ENCODE measurements at places on chromosomes 7 and 10.

DNA sequence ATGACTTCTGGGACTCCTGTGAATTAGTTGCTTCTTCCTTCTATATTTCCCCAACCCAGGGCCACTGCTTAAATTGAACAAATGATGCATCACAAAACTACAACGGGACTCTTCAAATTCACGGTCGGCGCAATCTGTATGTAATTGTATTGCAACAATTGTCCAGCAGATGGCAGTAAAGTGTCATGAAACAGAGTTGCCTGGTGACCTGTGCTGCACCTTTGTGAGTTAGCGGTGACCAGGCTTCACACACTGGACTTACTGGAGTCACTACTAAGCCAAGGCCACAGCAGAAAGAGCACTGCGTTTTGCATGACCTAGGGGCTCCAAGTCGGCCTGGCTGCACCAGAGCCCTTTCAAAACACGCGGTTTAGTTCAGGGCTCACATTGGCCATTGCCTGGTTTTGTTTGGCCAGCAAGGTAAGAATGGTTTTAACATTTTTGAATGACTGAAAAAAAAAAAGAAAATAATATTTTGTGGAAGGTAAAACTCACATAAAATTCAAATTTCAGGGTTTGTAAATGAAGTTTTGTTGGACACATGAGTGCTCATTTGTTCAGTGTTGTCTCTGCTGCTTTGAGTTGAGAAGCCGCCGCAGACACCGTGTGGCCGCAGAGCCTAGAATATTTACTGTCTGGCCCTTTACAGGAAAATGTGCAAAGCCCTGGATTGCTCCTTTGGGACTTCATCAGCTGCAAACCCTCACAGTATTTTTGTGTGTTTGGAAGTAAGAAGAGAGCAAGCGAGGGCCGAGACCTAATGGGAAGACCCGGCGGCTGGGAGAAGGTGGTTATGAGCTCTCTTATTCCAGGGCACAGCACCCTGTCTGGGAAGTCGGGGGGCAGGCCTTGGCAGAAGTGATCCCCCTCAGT lies 23.2 kb upstream of the ZNF32 start:
- DNase-seq: peak; percentile 79

DNA sequence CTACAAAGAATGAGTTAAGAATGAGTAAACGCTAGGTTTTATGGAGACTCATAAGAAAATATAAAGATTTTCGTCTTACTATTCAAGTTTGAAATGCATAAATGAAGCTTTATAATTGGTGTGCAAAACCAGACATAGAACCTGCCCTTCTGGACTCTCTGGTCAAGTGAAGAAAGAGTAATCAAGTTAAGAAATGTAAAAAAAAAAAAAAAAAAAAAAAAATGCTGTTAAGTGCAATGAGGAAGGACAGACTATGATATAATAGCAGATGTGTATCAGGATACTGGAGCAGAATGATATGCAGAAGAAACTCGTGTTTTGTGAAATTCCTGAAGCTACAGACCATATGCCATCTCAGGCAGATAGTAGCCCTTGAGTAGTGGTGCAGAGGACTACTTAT lies 5.6 kb downstream of the PCGF5 start:
- no peak for DNase-seq

- DNase-seq: no peak
These were observed 124.4 kb downstream of the KCNMA1 start for GRCh38 chr10:77513220-77513619.

DNA sequence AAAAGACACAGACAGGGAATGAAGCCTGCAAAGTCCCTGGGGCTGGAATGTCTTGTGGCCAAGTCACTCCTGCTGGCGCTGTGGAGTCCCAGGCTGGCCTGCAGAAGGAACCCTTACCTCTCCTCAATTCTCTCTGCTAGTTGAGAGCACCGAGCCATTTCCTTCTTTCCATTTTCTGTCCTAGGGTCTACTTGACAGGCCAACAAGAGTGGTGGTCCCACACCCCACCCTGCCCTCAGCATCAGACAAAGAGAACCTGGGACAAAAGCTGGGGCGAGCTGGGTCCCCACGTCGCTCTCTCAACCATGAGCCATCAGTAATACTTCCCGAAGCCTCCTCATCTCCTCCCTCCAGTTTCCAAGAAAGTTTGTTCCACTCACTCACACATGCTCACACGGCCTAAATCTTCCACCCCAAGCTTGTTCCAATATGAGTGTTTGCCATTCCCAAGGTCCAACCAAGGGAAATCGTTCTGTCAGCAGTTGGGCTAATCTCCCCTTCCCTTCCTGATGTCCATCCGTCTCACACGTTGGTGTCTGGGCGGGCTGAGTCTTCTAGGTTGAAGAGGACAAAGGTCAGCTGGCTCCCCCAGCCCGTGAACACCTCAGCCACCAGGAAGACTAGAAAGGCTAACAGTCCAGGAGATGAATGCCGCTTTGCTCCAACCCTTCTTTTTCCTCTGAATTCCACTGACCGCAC lies 44.3 kb downstream of the CLEC2L start:
- DNase-seq: no peak

DNA sequence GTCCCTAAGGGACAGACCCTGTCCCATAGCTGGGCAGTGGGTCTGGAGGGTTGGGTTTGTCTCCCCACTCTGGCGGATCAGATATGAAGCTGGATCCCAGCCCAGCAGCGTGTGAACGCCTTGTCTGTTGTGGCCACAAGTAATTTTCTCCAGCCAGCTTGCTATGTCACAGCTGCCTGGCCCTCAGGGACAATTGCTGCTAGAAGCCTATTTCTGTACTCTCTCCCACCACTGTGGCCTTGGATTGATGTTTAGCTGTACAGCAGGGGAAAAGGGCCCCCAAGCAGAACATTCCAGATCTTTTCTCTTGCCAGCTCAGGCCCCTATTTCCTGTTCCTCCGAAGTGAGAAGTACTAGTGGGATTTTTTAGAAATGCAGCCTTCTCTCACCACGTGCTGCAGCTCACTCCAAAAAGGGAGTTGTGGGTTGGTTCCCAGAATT lies 53.5 kb upstream of the WAC start:
- no peak for DNase-seq

GRCh38 chr10:69445041-69445440 lies 6.2 kb upstream of the TSPAN15 start:
- DNase-seq: no peak

GRCh38 chr7:134362587-134363483 lies 46.1 kb upstream of the SLC35B4 start:
- DNase-seq: no peak

DNA sequence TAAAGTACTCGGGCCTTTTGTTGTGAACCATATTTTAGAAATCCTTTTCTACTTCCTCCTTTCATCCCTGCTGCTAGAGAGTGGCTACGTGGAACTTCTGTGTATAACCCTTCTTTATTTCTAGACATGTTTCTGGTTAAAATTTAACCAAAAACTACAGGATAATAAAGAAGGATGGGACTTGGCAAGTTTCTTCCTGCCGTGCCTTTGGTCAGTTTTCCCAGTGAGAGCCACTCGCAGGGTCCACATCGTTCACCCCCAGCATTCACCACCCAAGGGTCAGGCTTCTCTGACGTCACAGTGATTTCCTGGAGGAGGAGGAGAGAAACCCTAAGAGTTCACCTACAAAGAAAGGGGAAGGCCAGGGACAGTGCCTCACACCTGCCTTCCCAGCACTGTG lies 45.4 kb downstream of the NKX6-2 start:
- DNase-seq: no peak

Data from ascending aorta (tissue), 2 donors.